ENCODE measurements at places on chromosomes 16 and 17. TPM values are rescaled to one million over a fixed set of nuclear protein-coding genes. Genes with fewer than 3 reads are reported as not detected.

The PIK3R6 gene
- 1.1 TPM for polyA plus RNA-seq

The CFAP97D1 gene
- polyA plus RNA-seq, result 0.07 TPM

- DNase-seq, result no peak
Measured at GRCh38 chr17:65697661-65698060, 136.2 kb upstream of the AXIN2 start.

DNA sequence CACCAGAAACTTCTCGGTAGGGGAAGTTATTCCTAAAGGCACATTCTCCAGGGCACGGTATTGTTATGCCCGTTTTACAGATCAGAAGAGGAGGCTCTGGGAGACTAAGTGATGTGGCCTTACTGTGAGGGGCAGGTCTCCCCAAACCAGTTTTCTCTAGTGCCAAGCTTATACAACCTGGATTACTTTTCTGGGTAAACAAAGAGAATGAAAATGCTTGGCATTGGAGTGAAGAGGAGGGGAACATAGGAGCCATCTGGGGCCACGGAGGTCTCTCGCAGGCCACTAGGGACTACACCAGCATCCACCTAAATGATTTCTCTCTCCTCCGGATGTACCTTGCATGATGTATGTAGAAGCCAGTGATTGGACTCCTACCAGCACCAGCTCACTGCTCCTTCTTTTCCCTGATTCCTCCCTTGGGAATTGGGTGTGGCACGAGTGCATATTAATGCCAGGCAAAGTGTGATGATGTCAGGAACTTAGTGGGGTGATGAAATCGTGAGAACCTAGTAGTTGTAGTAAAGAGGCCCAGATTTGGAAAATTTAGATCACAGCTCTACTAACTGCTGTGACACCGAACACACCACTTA is 674 bp downstream of the TOM1L1 start:
- DNase-seq, result no peak

The TMC8 gene
- 0.97 TPM for polyA plus RNA-seq

- no peak for DNase-seq
Measured at GRCh38 chr17:30187573-30187972, 47.9 kb downstream of the SLC6A4 start.

DNA sequence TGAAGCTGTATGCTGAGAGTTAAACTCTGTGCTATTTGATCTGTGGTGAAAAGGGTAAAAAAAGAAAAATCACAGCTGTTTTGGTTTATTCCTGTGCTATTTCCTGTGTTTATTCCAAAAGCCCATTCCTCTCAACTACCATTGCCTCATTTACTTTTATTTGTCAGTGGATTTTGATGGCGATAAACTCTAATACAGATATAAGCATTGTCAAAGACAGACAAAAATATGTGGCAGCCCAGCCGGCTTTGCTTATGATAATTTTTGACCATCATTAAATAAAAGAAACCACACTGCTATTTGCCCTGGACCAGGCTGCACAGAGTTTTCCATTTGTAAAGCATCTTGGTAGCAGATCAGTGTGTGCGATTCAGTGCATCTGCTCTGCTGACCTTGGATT is 473.6 kb upstream of the ASIC2 start:
- DNase-seq, result no peak

The ARL5C gene
- 0.14 TPM for polyA plus RNA-seq

The FOXF1 gene
- polyA plus RNA-seq, result 0.04 TPM

DNA sequence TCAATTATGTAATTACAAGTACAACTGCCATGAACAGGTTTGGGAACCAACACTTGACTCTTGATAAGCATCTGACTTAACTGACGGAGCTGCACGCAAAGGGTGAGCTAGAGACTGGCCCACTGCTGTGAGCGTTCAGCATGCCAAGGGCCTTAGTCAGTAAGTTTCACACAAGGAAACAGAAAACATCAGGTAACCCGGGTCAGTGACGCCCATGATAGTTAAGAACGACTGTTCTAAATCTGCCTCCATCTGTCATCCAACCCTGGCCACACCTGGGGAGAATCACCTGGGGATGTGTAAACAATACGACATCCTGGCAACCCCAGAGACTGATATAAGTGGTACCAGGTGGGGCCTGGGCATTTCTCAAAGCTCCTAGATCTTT is 12.3 kb downstream of the SMIM5 start:
- DNase-seq, result no peak

The GP1BA gene
- polyA plus RNA-seq, result 2.9 TPM

DNA sequence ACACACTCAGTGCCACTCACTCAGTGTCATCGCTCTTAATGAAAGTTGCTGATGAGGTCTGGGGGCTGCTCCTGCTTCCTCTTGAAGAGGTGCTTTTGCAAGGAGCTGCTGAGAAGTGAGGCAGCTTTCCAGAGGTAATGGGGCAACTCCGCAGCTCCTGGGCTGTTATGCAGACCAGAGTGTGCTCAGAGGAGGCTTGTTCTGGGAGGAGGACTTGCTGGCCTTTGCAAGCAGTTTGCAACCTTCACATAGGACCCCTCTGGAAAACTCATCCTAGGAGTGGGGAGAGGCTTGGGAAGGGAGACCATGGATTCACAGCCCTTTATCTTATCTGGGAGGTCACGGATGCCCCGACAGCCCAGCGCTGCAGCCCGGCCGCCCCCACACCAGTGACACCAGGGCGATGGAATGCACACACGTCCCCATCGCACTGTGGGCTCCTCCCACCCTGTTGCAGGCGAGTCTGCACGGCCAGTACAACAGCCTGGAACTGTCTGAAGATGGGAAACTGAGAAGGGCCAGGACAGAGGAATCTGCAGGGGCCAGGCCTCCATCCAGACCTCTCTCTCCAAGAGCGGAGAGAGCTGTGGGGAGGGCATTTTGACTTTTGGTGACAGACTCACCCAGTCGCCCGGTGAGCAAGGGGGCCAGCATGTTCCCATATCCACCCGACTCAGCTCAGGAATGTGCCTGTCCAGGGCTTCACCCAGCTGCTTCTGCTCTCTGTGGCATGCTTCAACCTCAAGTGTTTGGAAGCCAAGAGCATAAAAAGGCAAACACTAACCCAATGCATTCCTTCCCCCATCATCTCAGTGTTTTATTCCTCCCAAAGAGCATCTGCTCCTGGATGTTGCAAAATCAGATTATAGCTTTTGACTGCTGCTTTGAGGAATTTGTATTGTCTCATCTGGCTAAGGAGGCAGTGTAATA is 78.6 kb upstream of the ZNF469 start:
- no peak for DNase-seq

GRCh38 chr16:3538222-3538621 is 37.4 kb downstream of the CLUAP1 start:
- no peak for DNase-seq

- DNase-seq, result no peak
Measured at GRCh38 chr16:81266680-81267095, 28.2 kb downstream of the BCO1 start.

GRCh38 chr17:46194393-46195216 is 1.4 kb upstream of the KANSL1 start:
- no peak for DNase-seq

The MEIOC gene
- polyA plus RNA-seq, result 2.1 TPM

The KCNH4 gene
- polyA plus RNA-seq, result not detected

DNA sequence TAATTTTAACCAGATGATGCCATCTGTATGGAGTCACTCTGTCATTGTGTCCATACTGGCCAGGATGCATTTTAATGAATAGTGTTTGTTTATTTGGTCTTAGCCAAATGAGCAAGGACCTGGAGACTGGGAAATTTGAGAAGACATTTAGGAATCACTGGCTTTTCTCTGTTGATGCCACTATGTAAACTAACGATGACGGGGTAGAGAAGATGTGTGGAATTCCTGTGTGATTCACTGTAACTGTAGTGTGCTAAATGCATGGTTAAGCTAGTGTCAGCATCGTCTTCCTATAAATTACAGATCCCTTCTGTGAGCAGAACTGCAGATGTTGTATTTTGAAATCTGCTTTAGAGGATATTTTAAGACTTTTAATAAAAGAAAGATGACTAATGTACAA is 66.6 kb downstream of the NOS2 start:
- no peak for DNase-seq

GRCh38 chr16:68760671-68761275 is 23.7 kb downstream of the CDH1 start:
- no peak for DNase-seq

The RAD51C gene
- polyA plus RNA-seq, result 51.9 TPM

The TMEM238L gene
- polyA plus RNA-seq, result 0.97 TPM

- DNase-seq, result no peak
Measured at GRCh38 chr16:78218856-78219651, 119.6 kb downstream of the WWOX start.

DNA sequence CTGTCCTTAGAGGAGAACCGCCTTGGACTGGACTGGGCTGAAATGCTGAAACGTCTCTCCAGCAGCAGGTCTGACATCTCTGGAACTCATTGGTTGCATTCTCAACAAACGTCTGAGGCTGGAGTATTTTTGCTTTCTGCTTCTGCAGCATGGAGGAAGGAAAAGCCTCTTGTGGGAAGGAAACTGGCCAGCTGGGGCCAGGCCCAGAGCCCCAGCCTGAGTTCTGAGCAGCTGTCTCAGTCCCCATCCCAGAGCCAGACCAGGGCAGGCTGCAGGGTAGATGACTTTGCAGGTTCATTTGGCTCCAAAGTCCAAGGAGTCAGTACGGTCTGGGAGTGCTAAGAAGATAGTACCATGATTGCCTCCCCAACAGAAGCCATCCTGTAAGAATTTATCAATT is 18.3 kb downstream of the TEKT3 start:
- DNase-seq, result no peak

GRCh38 chr16:64880994-64881393 is 240.9 kb downstream of the CDH11 start:
- DNase-seq, result no peak

- DNase-seq, result no peak
Measured at GRCh38 chr16:72073560-72074230, 10.7 kb downstream of the HPR start.

The ATP2A1 gene
- polyA plus RNA-seq, result 2.9 TPM

- DNase-seq, result no peak
Measured at GRCh38 chr16:50469744-50470321, 78.4 kb upstream of the NKD1 start.

DNA sequence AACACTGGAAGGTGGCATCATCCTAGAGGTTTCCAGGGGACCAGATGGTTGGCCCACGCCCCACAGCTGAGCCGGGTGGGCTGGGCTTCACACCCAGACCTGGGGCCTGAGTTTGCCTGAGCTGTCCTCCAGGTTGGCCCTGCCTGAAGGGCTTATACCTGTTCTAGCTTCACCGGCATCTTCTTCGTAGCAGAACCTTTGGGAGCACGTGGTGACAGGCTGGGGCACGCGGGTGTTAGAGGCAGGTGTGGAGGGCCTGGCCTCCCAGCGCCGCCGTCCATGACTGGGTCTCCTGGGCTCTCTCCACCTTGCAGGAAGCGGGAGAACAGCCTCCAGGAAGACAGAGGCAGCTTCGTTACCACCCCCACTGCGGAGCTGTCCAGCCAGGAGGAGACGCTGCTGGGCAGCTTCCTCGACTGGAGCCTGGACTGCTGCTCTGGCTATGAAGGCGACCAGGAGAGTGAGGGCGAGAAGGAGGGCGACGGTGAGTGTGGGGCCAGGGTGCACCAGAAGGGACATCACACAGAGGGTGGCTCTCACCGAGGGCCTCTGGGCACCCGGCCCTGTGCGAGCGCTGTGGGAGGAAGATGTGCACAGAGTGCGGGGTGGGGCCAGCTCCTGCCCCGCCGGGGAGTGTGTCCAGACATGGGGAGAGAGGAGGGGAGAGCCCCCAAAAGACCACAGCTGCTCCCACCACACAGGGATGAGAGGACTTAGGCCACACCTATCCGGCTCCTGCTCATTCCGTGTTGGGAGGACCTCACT is 4.6 kb upstream of the TEDC2 start:
- no peak for DNase-seq

The PRR11 gene
- 18.1 TPM for polyA plus RNA-seq

GRCh38 chr16:56841233-56841632 is 23.8 kb upstream of the SLC12A3 start:
- DNase-seq, result no peak

DNA sequence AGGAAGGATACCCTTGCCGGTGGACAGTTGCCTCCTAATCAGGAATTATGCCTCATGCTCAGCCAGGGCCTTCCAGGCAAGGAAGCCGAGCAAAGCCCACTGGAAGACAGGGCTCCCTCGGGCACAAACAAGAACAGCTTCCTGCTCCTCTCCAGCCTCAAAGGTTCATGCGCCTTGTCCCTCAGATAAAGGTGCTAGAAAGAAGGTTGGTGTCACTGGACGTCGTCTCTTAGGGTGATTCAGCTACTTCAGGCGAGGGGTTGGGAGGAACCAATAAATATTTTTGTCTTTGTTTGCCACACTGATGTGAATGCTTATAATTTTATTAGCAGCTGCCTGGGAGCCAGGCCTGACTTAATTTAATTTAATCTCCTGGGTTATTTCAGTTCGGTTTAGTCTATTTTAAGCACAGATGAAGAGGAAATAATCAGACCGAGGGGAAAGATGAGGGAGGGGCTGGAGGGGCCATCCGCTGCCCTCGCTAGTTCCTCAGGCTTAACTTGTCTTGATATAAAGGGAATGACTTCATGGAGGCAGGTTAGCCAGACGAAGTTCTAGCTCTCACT is 171.8 kb upstream of the CACNG5 start:
- no peak for DNase-seq

GRCh38 chr17:30995347-30995746 is 24.5 kb downstream of the RNF135 start:
- no peak for DNase-seq

DNA sequence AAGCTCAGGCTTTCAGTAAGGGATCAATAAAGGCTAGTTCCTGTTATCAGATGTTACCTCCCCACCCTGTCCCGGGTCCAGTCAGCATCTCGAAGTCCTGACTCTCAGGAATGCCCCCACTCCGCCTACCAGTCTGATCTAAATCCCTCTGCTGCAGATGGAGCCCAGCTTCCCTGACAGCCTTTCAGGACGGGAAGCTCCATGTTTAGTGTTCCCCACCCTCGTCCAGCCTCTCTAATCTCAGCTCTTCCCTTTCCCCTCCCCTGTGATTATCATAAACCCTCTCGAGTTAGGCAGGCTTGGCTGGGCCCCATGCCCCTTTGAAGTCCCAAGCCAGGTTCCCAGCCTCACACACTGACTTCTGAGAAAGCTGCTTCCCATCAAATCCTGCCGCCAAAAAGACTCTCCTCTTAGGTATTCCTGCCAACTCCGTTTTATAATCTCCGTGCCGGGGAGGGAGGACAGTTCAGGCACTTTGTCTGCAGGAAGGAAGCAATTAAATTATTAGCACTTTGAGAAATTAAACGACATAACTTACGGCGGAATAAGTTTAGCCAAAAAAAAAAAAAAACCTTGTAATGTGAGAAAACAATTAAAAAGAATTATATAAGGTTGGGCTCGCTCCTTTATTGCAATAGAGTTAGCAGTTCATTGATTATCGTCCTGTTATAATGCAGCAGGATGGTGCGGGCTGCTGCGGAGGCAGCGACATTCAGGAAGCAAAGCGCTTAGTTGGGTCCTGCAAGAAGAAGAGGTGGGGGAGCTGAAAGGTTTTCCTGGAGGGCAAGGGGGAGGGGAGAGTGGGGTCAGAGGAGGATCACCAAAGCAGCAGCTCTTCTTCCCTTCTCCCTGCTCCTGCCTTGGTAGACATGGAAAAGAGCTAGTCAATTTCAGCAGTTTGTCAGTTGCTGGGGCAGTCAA is 16.8 kb upstream of the ETV4 start:
- DNase-seq, result no peak
